ENCODE measurements at places on chromosomes 7 and 10.

GRCh38 chr10:119250641-119251314 is 43.4 kb downstream of the GRK5 start:
- DNase-seq = no peak

DNA sequence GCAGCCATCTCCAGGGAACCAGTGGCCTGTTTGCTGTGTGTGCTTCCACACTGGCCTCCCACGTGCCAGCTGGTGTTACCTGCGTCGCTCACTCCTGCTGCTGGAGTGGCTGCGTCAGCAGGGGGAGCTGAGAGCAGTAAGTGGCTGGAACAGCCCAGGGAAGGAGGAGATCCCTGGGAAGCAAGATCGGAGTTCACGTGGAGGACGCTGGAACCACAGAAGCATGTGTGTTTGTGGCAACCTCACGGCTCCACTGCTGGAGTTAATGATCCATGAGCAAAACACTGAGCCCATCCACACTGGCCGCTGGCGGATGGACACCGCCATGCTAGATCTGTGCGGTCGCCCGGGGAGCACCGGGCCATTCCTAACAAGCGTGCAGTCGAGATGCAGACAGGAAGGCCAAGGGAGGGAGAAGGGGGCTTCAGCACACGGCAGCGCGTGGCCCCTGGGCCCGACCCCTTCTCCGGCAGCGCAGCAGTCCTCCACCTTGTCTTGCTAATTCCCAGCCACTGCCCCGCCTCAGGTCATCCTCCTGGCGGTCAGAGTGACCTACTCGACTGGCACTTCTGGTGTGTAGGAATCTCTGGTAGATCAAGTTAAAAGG is 68.5 kb upstream of the EEPD1 start:
- no peak for DNase-seq

DNA sequence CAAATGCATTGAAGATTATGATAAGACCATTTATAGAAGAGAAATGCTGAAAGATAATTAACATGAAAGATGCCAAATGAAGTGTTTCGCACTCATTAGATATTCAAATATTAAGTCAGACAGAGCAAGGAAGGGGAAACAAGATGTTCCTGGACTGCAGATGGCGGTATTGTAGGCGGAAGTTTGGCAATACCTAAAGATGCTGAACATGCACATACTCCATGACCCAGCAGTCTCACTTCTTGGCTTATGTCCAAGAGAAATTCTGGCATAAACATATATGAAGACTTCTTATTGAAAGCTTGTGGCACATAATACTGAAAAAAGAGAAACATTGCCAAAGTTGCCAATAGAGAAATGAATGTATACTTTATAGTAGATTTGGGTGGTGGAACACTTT is 325.4 kb upstream of the SEMA3C start:
- DNase-seq = no peak

DNA sequence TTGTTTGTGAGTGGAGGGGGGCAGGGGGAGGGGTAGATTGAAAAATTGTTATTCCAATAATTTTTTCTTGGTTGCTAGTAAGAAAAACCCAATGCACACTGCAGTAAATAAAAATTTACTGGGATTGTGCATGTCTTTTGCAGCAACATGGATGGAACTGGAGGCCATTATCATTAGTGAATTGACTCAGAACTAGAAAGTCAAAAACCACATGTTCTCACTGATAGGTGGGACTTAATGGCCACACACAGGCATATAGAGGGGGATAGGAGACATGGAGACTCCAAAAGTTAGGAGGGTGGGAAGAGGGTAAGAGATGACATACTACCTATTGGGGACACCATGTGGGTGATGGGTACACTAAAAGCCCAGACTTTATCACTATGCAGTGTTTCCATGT is 67.2 kb downstream of the BUB3 start:
- no peak for DNase-seq

DNA sequence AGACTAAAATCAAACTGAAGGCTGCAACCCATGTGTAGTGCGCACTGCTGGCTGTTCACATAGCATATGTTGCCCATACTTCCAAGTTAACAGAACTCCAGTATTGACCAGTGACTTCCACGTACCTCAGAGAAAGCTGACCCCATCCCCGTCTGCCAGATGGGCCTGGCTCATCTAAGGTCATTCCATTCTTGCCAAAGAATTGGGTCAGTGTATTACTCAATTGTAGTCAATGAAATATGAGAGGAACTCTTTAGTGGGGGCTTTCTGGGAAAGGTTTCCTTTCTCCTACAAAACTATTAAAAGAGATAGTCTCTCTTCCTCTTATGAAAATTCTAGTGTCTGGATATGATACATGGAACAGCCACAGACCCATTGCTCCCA is 238.6 kb downstream of the COBL start:
- no peak for DNase-seq

DNA sequence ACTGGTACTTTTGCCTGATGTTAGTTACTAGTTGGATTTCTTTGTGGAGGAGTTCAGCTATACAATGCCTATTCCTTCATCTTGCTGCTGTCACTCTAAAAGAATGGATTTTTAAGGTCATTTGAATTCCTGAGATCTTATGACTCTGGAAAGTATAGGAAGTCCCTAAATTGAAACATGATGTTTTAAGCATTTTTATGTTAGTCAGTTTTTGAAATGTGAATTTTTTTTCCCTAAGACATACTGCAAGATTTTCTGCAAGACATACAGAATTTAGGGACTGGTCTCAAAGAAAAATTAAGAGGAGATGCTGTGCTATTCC is 355.8 kb downstream of the SUGCT start:
- no peak for DNase-seq

GRCh38 chr10:53597835-53598251 is 825.3 kb upstream of the MBL2 start:
- DNase-seq = no peak

GRCh38 chr7:141276031-141276430 is 202.2 kb downstream of the TMEM178B start:
- no peak for DNase-seq

DNA sequence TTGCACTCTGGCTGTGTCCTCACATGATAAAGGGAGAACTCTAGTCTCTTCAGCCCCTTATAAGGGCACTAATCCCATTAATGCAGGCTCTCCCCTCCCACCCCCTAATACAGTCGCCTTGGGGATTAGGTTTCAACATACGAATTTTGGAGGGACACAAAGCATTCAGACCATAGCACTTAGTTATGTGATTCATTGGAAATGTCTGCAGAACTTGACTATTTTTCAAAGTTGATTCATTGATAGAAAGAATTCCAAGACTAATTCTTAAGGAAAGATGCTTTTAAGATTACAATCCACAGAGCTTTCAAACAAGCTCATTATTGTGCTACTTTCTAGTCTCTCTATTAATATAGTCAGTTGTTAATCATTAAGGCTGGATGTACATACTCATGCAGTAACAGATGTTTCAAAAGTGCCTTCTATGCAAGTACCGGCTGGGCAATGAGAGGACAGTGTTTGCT is 85.3 kb upstream of the RPA3 start:
- no peak for DNase-seq

GRCh38 chr7:157670490-157671357 is 333.9 kb downstream of the DNAJB6 start:
- no peak for DNase-seq

GRCh38 chr7:105244594-105244993 is 144.1 kb downstream of the SRPK2 start:
- DNase-seq = no peak

DNA sequence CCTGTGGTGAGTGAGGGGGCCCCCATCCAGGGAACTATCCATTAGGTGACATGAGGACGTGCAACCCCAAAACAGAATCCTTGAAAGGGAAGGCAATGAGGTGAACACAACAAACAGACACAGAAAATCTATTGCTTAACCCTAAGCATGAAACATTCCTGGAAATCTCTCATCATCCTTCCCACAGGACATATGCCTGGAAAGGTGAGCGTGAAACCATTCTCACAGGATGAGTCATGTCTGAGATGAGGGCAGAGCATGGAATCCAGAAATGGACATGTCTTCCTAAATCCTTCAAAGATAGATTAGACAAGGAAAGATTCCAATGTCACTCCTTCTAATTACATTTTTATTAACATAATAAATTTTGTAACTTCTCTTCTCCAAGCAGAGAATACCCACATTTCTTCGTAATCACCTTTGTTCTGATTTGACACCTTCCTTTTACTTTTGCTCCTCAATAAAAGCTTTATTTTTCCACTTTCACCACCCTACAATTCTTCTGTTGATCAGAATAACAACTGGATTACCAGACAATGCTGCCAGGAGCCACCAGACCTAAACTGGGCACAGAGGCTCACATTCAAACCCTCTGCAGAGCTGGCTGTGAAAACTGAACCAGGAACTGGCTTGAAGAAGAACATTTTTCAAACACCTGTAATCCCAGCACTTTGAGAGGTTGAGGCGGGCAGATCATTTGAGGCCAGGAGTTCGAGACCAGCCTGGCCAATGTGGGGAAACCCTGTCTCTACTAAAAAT is 67.2 kb downstream of the COBL start:
- no peak for DNase-seq

- no peak for DNase-seq
These were observed 265.9 kb upstream of the YAE1 start for GRCh38 chr7:39300276-39300675.

DNA sequence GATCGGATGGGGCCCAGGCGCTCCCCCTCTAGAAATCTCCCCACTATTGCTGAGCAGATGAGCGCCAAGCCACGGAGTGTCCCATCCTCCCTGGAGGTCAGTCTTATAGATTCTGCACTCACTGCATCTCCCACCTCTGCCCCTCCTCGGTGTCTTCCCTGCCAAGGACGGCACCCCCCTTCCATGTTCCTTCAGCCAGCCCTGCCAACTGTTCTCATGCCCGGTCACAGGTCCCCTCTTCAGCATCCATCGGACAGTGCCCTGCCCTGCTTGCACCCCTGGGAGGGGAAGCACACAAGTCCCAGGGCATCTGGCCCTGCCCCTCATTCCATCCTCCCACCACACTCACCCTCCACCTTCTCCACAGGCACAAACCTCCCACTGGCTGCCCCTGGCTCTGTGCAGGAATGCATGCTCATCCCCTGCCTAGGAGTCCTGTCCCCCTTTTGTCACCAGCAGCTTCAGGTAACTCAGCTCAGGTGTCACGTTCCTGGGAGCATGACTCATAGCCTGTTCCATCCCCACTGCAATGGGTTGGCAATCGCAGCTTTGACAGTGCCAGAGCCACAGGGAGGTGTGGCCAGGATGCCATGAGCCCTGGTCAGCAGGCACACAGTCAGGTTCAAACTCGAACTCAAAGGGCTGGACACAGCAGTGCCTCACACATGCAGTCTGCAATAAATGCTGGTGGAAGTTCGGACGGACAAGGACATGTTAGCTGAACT is 234.7 kb upstream of the TCERG1L start:
- no peak for DNase-seq
